ENCODE measurements at places on chromosomes 3 and 15.

DNA sequence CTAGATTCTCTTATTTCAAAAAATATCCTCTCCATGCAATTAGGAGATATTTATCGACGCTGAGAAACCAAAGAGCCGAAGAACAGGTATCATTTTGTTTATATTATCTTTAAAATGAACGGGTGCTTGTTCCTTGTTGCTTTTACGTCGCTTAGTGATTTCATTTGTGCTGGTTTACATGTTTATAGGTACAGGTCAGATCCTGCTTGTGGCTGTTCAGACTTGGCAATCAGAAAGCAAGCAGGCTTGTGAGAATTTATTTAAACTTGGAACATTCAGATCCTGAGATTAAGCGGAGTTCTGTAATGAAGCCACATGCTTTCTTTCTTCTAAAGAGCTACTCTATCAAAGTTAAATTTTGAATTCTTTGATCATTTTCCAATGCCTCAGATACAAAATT lies 43.0 kb upstream of the ATP2C1 start:
- no peak for DNase-seq

DNA sequence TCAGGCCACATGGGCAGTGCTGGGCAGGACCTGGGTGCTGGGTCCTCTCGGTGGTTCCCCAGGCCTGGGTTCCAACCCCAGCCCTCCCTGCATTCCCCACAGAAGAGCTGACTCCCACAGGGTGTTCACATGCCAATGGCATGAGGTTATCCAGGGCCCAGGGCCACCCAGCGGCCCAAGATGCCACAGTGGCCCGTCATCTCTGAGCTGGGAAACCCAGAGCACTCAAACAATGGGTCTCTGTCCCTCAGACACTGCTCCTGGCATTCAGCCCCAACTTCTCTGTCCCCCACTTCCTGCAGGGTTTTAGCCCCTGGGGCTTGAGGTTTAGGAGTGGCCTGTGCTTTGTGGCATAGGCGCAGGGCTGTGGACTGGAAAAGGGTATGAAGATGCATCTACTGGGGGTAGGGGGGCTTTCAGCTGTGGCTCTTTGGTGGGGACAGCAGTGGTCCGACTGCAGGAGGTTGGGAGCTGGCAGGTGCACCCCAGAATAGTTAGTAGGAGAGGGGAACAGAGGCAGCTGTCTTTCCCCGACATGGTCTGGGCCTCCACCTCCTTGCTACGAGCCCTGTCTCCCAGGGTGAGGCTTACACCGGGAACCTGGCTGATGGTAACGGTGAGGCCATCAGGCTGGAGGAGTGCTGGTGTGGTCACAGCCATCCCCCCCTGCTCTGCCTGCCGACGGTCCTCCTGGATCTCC lies 1.7 kb downstream of the CCDC9B start:
- DNase-seq: no peak

GRCh38 chr15:98653686-98654085 lies 5.3 kb downstream of the IGF1R start:
- DNase-seq: peak; percentile 65

DNA sequence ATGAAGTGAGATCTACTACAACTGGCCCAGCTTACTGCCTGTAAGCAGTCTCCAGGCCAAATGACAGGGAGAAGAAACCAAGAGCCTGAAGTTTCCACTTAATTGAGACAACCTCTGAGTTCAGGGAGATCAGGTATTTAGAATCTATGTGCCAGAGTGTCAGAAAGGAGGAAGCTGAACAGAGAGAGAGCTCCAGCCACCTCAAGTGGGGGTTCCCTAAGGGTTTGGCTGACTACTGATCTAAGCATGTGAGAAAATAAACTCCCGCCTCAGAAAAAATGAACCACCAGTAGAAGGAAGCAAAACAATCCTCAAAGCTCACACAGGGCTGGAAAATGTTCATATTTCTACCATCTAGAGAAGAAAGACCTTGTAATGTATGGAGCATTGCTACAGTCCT lies 25.0 kb downstream of the ADAM10 start:
- no peak for DNase-seq

DNA sequence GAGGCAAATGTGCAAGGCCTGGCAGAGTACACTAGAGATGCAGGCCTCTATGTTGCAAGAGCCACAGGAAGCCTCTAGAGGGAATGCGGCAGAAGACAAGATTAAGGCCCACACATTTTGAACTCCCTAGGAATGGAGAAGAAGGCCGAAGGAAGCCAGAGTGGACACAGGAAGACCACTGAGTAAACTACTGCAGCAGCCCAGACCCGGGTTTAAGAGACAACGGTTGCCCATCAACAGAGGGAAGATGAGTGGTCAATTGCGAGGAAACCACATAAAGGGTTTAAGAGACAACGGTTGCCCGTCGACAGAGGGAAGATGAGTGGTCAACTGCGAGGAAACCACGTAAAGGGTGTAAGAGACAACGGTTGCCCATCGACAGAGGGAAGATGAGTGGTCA lies 14.6 kb downstream of the CHSY1 start:
- no peak for DNase-seq

DNA sequence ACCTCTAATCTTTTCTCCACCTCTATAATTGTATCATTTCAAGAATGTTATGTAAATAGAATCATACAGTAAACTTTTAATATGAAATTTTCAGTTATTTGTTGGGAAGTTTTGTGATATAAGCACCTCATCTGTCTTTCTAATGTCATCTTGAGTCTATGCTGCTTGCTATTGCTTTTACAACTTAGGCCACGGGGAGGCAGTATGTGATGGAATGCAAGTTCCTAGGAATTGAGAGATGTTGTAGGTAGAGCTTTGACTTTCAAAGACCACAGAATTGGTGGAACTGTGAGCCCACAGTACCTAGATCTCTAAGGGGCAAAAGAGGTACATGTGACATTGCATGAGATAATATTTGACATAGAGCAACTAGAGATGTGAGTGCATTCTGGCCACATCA lies 328.3 kb downstream of the MFSD1 start:
- DNase-seq: no peak

DNA sequence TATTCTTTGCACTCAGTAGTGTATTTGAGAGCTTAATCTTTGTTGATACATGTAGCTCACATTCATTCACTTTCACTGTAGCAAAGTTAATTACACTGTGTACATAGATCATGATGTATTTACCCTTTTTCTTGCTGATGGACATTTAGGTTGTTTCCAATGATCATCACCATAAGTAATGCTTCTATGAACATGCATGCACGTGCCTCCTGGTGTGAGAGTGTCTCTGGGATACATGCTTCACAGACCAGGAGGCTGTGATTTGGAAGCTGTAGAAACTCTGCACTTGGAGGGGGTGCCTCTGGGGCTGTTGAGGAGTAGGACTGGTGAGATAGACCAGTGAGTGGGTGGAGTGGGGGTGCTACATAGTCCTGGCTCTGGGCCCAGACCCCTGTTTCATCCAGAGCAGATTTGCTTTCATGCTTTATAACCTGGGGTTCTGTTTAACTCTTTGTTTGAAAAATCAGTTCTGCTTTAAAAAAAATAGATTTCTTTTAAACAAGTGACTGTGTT lies 18.2 kb upstream of the SMAD3 start:
- no peak for DNase-seq

DNA sequence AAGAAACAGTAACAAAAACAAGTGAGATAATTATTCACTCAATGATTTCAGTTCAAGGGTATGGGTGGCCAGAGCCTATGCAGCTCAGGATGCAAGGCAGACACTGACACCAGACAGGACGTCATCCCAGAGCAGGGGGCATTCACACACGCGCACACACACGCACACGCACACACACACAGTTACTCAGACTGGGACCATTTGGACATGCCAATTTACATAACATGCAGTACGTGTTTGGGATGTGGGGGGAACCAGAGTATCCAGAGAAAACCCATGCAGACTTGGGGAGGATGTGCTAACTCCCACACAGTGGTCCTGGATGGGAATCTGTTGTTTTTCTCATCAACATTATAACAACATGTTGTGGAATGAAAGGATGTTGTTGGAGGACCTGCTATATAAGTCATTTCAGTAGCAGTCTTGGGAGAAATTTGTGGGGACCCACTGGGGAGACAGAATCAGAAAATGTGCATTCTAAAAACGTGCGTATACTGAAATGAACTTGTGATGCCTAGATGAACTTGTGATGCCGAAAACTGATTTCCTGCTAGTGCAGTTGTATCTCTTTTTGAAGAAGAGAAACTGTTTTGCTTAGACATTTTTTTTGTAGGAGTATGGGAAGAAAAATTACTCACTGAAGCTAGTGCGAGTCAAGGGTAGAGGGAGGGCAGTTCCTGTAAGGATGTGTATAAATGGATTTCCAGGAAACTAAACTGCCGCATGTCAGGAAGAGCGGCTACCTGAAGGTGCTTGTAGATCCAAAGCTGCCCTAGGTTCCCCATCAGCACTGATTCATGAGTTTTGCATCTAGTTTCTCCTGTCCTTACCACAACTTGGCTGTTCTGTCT lies 25.2 kb downstream of the CD200 start:
- no peak for DNase-seq

GRCh38 chr3:83216919-83217594 lies 1455.6 kb upstream of the GBE1 start:
- no peak for DNase-seq

- DNase-seq: no peak
These were observed 22.5 kb upstream of the BNIP2 start for GRCh38 chr15:59711451-59712243.

DNA sequence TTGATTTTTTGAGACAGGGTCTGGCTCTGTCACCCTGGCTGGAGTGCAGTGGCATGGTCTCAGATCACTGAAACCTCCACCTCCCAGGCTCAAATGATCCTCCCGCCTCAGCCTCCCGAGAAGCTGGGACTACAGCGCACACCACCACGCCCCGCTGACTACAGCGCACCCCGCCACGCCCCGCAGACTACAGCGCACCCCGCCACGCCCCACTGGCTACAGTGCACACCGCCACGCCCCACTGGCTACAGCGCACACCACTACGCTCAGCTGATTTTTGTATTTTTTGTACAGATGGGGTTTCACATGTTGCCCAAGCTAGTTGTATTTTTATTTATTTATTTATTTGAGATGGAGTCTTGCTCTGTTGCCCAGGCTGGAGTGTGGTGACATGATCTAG lies 35.6 kb downstream of the SLC51A start:
- no peak for DNase-seq

DNA sequence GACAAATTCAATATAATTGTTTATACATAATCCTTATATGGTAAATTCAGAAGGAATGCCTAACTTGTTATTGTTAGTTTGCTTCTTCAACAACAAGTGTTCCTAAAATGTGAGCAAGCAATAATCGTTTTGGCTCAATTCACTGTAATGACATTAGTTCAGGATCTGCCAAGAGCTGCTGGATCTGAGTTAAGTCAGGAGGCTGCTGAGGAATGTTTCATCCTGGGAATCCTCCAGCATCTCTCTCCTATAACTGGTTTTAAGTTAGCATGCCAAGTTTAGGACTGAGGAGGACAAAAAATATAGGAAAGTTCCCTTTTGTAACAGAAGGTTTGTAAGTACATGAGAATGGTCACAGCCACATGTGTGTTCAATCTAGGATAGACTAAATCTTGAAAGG lies 4.9 kb upstream of the GTF2A2 start:
- peak; percentile 27 for DNase-seq

- DNase-seq: no peak
These were observed 455 bp upstream of the ABHD17C start for GRCh38 chr15:80694611-80695098.

- no peak for DNase-seq
These were observed 81.5 kb upstream of the NTRK3 start for GRCh38 chr15:88337993-88338392.

GRCh38 chr3:179716226-179716625 lies 63.4 kb downstream of the USP13 start:
- DNase-seq: no peak

- DNase-seq: no peak
These were observed 72.2 kb upstream of the RAD18 start for GRCh38 chr3:9035473-9035872.

- DNase-seq: peak; percentile 85
These were observed at the start of gene LRRC58 for GRCh38 chr3:120348991-120349854. Gene LRRC58, minus strand, starts transcription at chr3:120349354. Its CDS starts 111 bp downstream, at chr3:120349243.

DNA sequence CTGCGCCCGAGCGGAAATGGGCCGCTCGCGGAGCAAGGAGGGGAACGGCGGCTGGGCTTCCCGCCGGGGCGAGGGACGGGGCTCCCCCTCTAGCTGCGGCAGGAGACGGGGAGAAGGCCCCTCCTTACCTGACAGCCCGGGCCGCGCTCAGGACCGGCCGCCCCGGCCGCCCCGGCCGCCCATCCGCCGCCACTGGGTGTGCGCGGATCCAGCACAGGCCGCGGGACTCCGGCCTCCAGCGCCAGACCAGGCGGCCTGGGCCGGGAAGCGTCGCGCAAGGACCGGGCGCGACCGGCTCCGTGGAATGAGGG lies 296 bp downstream of the TPRA1 start:
- DNase-seq: no peak

- DNase-seq: no peak
These were observed 53.8 kb downstream of the CDCP1 start for GRCh38 chr3:45092132-45093031.

GRCh38 chr3:72776-73175 lies 123.8 kb upstream of the CHL1 start:
- no peak for DNase-seq

DNA sequence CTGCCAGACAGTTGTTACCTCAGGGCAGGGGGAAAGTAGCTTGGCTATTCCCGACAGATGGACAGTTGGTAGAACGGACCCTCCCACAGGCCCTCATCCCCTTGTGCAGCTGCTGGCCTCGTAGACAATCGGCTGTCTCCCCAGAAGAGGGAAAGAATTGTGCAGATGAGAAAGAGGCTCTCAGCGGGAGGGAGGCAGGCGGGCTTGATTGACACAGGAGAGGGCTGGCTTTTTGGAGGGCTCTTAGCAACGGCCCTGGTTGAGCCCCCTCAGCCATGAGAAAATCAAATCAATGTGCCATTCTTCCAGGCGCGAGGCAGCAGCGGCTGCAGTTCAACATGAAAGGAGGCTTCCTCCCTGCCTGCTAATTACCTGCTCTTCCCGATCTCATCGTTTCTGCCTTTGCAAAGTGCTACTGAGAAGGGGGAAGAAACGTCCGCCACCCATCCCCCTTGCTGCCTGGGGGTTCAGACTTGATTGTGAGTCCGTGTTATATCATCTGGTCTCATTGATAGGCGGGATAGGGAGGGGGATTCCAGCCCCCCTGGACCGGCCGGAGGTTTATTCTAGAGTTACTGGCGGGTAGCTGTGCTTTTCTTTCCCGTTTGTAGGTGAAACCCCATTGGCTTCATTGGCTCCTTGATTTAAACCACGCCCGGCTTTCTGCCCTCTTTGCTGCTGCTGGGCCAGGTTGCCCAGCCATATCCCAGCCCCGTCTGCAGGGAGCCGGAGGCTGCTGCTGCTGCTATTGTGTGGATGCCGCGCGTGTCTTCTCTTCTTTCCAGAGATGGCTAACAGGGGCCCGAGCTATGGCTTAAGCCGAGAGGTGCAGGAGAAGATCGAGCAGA lies at the start of gene TAGLN3:
Gene TAGLN3 (plus strand): TSS at position 287 of the 848 bp plus-strand sequence. CDS start 501 bp downstream, at position 788.
- DNase-seq: no peak
